ENCODE measurements at places on chromosomes 12 and 14.

GRCh38 chr14:99573436-99574098 is 30.4 kb downstream of the CCDC85C start:
- no peak for DNase-seq

DNA sequence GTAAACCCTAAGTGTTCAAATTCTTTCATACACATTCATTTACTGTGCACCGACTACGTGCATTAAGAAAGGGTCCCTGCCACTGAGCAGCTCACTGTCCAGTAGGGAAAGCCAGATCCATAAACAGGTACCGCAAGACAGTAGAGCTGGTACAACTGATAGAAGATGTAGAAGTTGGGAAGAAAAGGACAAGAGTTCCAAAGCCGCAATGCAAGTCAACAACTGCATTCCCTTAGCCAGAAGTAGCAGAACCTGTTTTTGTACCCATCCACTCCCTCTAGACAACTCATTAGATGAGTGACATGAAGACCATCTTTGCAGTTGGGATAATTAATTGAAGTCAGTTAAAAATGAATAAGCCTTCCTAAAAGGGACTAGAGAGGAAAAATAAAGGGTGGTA is 1.3 kb downstream of the SENP1 start:
- DNase-seq = no peak

- no peak for DNase-seq
Observed at GRCh38 chr12:67070307-67070600, 198.9 kb upstream of the CAND1 start.

GRCh38 chr12:15996254-15996653 is 85.1 kb downstream of the DERA start:
- DNase-seq = no peak

DNA sequence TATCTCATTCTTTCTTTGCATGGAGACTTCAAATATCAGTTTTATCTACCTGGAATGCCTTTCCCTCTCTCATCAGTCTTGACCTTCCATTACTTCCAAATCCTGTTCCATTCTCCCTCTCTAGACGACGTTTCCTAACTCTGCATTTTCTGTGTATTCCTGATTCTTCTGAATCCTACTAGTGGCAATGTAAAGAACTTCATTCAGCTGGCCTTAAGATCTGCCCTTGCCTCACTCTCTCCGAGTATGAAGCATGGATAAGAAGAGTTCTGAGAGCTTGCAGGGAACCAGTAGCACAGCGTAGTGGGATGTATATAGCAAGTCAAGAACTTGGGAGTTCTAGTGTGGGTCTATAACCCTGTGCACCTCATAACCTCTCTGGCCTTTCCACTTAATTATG is 68.5 kb upstream of the HOXC13 start:
- no peak for DNase-seq

GRCh38 chr12:105852951-105853350 is 285.8 kb downstream of the NUAK1 start:
- no peak for DNase-seq

- DNase-seq = no peak
Observed at GRCh38 chr12:25970082-25970481, 11.6 kb downstream of the RASSF8 start.

DNA sequence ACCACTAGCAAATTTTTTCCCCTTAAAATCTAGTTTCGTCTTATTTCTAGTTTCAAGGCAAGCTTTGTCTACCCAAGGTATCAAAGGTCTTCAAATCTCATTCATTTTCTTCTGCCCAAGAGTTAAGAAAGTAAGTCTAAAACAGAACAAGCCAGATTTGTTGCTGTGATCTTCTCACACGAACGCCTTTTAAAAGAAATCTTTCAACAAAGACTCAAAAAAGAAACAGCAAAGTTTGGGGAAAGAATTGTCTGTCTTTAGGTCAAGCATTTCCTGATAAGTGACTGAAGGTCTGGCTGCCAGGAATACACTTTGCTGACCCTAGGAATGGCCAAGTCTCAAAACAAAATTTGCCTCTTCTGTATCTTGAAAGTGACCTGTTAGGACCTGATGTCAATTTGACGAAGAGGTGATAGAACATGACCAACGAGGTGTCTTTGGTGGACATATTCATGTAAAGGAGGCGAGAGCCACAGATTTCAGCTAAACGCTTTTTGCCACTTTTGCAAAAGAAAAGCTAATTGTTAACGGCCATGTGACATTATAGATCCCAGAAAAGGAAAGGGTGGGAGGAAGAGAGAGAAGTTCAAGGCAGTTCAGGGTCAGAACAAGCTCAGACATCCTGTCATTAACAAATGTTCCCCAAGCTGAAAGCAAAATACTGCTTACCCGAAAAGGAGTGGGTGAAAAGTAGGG is 1.7 kb downstream of the CDK17 start:
- no peak for DNase-seq

- DNase-seq = no peak
Observed at GRCh38 chr12:52076811-52077210, 2.7 kb upstream of the SMIM41 start.

DNA sequence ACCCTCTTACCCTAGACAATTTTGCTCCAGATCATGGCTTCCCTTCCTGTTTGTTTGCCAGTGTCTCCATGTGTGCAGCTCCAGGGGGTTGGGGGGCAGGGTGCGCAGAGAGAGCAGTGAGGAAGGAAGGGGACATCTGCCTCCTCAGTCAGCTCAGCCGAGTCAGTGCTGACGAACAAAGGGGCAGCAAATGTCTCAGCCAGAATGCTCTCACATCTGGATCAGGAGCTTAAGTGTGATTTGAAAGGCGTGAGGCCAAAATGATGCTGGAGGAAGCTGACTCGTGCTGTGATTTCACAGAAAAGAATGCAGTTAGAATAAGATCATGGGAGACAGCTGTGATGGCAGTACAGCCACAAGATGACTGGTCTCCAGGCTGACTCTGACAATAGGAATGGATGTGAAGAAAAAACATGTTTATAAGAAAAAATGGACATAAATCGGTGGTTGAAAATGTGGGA is 27.1 kb upstream of the CDK17 start:
- peak; percentile 30 for DNase-seq

GRCh38 chr12:11812586-11813437 is 163.3 kb downstream of the ETV6 start:
- DNase-seq = peak; percentile 74

GRCh38 chr14:86780461-86780860 is 1212.5 kb downstream of the GALC start:
- DNase-seq = no peak

DNA sequence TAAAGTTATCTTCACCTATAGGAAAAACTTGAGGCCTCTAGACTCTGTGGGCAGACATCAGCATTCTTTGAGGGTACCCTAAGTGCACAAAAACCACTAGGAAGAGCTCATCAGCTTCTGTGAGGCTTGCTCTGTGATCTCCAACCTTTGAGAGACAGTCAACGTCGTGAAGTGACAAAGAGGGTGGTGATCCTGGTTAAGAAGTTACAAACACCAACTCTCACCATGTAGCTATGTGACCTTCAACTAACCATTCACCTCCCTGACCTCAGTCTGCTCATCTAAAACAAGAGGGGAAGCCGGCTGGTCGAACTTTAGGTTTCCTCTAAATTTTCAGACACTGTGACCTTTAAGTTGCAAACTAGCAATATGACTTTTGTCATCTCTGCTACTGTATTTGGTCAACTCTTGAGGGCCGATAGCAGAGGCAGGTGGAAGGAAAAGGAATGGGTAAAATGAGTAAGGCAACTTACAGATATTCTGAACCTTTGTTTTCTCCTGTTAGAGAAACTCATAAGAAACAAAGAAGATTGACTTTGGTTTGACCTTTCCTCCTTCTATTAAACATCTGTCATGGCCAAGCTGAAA is 103.2 kb upstream of the PARP11 start:
- no peak for DNase-seq

GRCh38 chr12:99824900-99825542 is 159.7 kb downstream of the ANKS1B start:
- no peak for DNase-seq

DNA sequence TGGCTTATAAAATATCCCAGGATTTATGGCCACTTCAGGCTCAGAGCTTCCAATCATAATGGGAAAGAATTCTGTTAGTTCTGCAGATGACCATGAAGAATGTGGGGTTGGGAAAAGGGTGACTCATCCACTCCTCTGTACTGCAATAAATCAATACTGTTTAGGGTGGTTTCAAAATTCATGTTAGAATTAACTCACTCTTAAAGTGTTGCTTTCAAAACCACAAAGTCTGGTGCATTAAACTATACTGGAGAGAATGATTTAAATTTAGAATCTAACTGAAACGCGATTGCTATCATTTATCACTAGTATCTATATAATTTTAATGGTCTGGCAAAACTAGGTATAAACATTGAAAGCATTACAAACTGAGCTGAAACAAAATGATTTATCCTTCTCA is 798 bp downstream of the CCDC198 start:
- no peak for DNase-seq

DNA sequence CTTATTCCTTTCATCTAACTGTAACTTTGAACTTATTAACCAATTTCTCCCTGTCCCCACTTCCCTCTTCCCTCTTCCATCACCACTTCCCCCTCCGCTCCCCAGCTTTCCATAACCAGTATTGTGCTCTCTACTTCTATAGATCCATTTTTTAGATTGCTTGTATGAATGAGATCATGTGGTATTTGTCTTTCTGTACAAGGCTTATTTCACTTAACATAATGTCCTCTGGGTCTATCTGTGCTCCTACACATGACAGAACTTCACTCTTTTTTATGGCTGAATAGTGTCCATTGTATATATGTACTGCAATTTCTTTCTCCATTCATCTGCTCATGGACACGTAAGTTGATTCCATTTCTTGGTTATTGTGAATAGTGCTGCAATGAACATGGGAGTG is 14.4 kb downstream of the ERP27 start:
- DNase-seq = no peak

- DNase-seq = peak; percentile 8
Observed at GRCh38 chr12:31232361-31232965, 93.5 kb downstream of the SINHCAF start.
